ENCODE measurements at places on chromosomes 16 and 17.

DNA sequence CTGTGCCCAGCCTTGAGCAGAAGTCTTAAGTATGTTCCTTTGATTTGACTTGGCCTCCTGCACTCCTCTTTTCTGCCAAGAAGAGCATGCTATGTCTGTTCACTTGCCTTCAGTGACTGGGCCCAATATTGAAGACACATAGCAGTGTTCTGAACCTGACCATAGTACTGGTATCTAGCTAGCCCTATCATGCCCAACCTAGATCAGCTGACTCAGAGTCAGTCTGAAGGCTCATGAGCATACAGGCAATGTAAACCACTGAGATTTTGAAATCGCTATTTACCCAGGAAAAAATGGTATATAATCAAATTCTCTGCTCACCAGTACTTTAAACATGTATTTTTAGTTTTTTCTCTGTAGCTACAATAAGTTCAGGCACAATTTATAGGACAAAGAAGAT lies 129.4 kb downstream of the TANC2 start:
- no peak for DNase-seq

GRCh38 chr17:42817866-42818265 lies 6.2 kb downstream of the BECN1 start:
- no peak for DNase-seq

GRCh38 chr17:27808628-27809027 lies 8.3 kb upstream of the NOS2 start:
- DNase-seq, result no peak

- no peak for DNase-seq
Observed at GRCh38 chr17:73305845-73306836, 5.7 kb downstream of the CDC42EP4 start.

- no peak for DNase-seq
Observed at GRCh38 chr17:17086585-17086984, 44.3 kb downstream of the MPRIP start.

- DNase-seq, result no peak
Observed at GRCh38 chr17:34156741-34157589, 98.1 kb upstream of the CCL2 start.

DNA sequence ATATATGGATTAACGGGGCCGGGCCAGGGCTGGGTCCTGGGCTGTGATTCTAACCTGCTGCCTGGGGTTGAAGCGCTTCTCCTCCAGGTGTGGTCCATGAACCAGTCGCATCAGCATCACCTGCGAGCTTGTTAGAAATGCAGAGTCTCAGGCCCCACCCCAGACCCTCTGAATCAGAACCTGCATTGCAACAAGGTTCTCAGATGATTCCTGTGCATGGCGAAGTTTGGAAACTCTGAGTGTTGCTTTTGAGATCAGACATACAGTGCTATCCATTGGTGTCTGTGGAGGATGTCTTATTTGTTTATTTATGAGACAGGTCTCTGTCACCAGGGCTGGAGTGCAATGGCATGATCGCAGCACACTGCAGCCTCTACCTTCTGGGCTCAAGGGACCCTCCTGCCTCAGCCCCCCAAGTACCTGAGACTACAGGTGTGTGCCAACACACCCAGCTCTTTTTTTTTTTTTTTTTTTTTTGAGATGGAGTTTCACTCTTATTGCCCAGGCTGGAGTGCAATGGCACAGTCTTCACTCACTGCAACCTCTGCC lies 99.8 kb downstream of the PITPNC1 start:
- DNase-seq, result no peak

DNA sequence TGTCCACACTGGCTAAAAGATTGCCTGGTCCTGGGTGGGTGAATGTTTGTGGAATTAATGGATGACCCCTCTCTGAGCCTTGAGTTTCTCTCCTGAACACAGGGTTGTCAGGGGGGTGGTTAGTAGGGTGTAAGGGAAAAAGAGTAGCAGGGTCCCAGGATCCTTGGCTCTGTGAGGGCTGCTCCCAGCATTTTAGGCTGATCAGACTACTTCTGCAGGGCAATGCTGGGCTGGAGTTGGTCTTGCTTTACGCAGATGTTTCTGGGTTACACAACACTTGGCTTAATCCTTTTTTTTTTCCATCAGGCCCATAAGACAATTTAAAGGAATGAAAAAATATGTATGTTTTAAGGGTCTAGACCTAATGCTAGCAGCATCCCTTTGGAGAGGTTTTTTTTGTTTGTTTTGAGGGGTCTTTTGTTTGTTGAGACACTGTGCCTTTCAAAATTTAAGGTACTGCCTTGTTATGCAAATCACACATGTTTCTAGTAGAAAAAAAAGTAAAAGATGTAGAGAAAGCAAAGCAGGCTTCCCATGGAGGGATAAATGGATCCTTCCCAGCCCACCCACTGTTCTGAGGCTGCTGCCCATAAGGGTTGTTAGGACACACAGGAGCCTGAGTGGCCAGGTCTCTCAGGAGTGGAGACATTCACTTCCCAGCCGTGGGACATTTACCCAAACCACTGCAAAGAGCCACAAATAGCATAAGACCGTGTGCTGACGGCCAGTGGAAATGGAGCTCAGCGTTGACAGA lies 225.6 kb upstream of the HSBP1 start:
- DNase-seq, result no peak

DNA sequence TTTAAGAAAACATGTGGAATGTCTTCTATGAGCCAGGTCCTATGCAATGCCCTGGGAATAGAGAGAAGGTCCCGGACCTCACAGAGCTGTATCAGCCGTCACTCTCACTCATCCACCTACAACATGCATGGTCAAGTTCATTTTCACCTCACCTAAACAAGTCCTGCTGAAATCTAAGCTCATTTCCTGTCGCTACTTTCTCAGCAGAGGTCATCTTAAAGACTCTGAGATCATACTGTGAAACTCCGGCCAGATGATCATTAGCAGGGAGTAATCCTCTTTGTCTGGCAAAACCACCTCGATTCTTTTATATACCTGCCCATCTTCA lies 66.2 kb upstream of the LYRM9 start:
- DNase-seq, result no peak

- peak; percentile 74 for DNase-seq
Observed at GRCh38 chr17:69575346-69575761, 160.9 kb downstream of the MAP2K6 start.

DNA sequence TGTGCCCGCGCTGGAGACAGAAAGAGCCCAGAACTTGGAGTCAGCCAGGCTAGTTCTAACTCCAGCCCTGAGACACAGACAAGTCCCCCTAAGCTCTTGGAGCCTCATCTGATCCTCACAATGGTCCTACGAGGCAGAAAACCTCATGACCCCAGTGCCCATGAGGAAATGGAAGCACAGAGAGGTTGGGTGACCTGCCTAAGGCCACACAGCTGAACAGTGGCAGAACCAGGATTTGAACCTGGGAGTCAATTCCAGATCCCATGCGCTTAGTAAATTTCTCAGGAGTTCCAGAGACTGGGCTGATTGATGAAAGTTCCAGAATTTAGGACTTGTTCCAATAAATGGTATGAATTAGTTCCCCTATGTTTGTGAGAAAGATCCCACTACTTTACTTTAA lies 39.0 kb upstream of the LITAF start:
- DNase-seq, result no peak

- DNase-seq, result no peak
Observed at GRCh38 chr17:72254808-72255449, 134.1 kb downstream of the SOX9 start.

- no peak for DNase-seq
Observed at GRCh38 chr17:13671771-13672170, 70.0 kb upstream of the HS3ST3A1 start.

- DNase-seq, result peak; percentile 74
Observed at GRCh38 chr17:48646183-48647102, 20.3 kb upstream of the HOXB9 start.

- DNase-seq, result peak; percentile 36
Observed at GRCh38 chr16:77406680-77407079, 28.2 kb downstream of the ADAMTS18 start.

DNA sequence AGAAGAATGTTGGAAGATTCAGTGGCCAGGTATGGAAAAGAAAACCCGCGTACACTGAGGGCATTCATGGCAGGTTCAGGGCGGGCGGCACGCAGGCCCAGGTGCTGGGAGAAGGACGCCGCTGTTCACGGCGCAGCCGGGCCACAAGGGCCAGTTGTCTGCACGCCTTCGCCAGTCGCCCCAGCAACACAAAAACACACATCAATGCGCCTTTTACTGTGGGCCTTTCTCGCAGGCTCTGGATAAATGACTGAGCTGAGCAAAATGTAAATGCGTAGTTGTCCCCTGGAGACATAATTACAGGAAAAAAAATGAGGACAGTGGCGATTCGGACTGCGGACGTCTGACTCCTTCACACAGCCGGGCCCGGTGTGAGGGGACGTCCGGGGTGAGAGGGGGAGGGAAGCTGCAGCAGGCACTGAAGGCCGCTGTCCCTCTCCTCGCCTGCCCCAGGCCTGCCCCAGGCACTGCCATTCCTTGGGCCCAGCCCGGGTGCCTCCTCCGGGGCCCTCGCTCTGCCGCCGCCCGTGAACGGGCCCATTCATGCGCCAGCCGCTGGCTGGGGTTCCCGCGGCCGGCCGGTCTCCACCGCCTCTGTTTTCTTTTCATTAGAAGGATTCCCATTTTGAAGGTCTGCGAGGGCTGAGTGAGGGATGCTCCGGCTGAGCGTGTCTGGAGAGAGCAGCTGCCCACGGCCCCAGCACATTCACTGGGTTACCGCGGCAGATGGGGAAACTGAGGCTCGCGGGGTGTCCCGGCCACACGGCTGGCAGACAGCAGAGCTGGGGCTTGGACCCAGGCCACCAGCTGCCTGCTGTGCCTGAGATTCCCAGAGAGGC lies 6.5 kb upstream of the ZNF469 start:
- DNase-seq, result no peak

- DNase-seq, result no peak
Observed at GRCh38 chr17:61770752-61771533, 92.4 kb downstream of the BRIP1 start.

DNA sequence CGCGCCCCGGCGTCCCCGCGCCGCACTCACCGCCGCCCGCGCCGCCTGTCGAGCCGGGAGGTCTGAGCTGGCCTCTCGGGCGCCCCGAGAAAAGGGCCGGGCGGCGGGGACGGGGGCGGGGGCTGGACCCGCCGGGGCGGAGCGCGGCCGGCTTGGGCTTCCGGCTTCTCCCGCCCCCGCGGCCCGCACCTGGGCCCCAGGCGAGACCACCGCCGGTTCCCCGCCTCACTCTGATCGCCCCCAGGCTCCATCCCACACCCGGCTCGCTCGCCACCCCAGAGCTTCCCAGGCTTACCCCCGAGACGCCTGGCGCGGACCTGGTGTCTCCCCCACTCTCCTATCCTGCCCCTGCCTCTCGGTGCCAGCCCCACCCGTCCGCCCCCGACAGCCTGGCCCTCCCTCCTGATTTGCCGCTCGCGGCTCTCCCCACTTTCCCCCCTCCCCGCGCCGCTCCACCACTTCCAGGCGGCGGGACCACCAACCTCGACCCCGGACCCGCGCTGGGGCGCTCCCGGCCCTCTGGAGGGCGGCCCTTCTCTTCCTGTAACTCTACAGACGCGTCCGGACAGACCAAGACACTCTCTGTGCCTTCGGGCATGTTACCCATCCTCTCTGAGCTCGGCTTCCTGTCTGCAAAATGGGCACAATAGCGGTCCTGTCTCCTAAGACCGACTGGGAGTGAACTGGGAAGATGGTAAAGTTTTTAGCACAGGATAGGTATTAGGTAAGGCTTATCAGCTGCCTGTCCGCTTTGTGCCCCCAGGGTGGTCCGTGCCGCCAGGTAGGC lies at the start of gene LITAF:
LITAF (minus strand) TSS at position 64 of the 787 bp plus-strand sequence. CDS start 30,189 bp downstream, outside the sequence.
- DNase-seq, result peak; percentile 75

DNA sequence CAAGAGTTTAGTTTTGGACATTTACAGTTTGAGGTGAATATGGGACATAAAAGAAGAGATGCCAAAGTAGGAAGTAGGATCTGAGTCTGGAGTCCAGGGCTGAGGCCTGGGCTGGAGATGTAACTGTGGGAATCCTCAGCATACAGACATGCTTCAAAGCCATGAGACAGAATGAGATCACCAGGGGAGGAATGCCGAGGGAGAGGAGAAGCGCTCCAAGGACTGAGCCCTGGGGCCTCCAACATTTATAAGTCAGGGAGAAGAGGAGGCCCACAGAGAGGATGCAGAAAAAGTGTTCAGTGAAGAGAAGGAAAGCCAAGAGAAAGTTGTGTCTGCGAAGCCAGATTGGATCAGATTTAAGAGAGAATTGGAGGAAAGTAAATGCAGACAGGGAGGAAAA lies 277.5 kb upstream of the MYOCD start:
- DNase-seq, result no peak

DNA sequence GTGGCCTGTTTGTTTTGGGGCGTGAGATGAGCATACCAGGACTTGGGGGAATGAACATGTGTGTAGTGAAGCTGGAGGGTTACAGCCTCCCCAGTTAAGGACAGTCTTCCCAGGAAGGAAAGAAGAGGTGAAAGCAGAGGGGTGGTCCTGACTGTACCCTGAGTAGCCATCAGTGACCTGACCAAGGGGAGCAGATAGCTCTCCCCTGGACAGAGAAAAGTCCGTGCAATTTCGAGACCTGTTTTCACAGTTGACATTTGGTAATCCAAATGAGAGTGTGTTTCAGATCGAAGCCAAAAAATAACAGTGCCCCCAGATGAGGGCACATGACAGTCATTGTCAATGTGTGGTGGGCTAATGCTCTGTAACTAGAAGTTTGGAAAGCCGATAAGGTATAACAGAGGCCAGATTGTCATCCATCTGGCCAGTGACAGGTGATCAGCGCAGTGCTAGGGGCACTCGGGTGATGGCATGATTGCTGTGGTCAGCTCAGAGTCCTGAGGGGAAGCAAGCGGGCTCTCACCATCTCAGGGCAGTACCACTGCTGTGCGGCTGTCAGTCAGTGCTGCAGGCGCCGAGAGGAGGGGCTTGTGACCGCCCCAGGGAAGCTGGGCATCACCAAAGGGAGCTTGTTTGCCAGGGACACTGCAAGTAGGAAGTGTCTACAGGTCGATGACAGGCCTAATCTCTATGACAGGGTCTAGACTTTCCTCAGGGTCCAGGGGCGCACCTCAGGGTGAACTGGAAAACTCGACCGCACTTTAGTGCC lies 1.1 kb upstream of the NME2 start:
- no peak for DNase-seq

DNA sequence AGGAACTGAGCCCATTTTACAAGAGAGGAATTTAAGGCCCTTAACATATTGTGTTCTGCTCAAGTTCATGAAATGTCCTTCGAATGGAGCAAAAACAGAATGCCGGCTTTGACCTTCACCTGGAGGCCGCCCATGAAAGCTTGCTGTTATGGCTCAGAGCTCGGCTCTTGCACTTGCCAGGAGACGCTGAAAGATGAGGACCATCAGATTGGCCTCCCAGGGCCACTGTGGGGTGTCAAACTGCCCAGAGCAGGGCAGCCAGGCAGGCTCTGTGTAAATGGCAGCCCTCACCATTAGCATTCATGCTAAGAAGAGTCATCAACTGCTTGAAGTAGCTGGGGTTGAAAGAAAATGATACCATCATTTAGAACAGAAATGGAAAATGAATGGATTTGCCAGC lies 39.3 kb downstream of the IL21R start:
- DNase-seq, result no peak

- DNase-seq, result no peak
Observed at GRCh38 chr16:72837846-72838585, 209.9 kb downstream of the ZFHX3 start.

DNA sequence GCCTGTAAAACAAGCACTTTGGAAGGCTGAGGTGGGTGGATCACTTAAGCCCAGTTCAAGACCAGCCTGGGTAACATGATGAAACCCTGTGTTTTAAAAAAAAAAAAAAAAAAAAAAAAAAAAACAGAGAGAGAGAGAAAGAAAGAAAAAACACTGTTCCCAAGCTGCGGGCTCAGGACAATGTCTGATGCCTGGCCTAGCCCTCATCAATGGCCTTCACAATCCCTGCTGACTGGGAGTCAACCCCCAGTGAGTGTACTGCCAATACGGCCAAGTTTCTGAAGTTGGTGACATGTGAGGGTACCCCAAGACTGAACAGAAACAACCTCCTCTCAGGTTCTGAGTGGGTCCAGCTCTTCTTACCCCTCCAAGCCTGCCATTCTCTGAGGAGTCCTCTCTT lies 116.5 kb downstream of the ZNF778 start:
- no peak for DNase-seq
